NCI-H1417 treated with DMSO at 0.1 percent for 48 hours (cell line): ENCODE measurements at places on chromosomes 16 and 17.
A peak's percentile ranks its signal among the peaks of the same experiment; 100 is the strongest.

- DNase-seq = peak; percentile 4
Measured at GRCh38 chr16:74862743-74863244, 88.2 kb upstream of the FA2H start.

- DNase-seq = no peak
Measured at GRCh38 chr16:89476379-89476778, 14.0 kb downstream of the ANKRD11 start.

DNA sequence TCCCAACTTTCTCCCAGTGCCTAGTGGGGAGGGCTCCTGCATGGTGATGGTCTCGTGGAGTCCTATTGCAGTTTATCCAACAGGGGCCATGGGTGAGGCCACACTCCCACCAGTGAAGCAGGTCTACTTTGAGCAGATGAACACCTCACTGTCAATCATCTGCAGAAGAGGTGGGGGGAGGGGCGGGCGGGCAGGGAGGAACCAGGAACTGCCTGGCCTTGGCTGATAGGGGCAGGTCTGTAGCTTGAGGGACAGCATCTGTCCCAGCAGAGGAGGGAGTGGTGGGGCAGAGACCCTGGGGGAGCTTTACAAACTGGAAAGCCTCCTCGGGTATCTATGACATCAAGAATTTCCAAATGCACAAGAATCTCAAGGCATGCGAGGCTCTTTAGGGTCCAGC, 58.7 kb upstream of the ZNF423 start:
- no peak for DNase-seq

- no peak for DNase-seq
Measured at GRCh38 chr16:87833548-87833947, 35.8 kb downstream of the SLC7A5 start.

DNA sequence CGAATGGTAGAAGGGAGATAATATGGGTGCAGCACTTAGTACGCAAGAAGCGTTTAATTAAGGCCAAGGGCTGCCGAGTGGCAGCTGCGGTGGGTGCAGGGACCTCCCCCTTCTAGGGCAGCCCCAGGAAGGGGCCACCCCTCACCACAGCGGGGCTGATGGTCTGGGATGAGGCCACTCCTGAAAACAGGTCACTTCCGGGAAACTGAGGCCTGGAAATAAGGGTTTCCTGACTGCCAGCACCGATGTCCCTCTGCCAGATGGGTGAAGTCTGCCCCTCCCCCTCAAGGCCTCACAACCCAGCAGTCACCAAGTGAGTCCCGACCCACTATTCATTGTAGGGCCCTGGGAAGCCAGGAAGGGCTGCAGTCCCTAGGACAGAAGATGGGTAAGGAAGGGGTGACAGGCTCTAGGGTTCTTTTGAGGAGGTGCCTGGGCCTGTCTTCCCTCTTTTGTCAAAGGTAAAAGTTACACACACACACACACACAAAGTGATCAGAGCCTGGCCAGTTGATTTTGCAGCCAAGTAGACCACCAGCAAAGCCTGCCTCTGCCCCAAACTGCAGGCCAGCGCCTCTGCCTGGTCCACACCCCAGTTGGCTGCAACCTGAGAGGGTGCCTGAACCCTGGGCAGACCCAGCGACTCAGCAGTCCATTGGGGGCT, 12.5 kb downstream of the SREBF1 start:
- DNase-seq = no peak

- no peak for DNase-seq
Measured at GRCh38 chr17:28948873-28949184, 2.5 kb downstream of the PHF12 start.

DNA sequence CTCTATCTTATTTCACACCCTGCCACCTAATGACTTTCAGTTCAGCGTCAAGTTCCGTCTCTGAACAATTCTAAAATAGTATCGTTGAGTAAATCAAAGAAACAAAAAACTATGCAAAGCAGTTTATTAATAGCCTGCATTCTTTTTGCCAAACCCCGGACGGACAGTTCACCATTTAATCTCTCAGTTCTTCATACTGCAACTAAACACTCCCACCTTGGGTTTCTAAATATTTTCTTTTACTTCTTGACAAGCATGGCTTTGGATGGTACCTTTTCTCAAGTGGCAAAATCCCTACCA, 1.2 kb downstream of the MYH11 start:
- no peak for DNase-seq

DNA sequence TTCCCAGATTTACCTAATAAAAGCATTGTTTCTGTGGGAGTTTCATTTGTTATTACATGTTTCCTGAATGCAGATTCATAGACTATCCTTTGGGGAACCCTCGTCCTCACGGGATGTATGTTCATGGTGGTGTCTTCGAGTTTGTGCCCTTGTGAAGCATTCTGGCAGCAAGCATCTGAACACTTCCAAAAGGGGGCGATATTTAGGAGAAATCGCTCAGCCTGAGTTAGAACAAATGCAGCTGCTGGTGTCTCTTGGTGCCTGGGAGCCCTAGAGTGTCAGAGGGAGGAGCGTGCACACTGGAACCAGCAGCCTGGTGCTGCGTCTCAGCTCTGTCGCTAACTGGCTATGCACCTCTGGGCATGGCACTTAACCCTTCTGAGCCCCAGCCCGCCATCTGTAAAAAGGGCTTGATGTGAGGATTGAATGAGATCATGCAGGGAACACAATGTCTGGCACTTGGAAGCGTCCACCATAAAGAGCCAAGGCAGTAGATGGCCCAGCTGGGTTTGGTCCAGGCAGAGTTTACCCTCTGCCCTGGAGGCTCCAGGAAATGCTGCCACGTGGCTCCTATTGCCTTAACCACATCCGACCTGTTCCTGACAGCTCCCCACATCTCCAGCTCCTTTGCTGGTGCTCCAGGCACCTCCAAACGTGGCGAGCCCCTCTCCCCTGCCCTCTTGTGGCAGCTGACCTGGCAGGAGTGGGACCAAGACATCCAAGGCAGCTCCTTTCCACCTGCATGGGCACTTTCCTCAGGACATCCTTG, 25.0 kb upstream of the C16orf78 start:
- DNase-seq = no peak

DNA sequence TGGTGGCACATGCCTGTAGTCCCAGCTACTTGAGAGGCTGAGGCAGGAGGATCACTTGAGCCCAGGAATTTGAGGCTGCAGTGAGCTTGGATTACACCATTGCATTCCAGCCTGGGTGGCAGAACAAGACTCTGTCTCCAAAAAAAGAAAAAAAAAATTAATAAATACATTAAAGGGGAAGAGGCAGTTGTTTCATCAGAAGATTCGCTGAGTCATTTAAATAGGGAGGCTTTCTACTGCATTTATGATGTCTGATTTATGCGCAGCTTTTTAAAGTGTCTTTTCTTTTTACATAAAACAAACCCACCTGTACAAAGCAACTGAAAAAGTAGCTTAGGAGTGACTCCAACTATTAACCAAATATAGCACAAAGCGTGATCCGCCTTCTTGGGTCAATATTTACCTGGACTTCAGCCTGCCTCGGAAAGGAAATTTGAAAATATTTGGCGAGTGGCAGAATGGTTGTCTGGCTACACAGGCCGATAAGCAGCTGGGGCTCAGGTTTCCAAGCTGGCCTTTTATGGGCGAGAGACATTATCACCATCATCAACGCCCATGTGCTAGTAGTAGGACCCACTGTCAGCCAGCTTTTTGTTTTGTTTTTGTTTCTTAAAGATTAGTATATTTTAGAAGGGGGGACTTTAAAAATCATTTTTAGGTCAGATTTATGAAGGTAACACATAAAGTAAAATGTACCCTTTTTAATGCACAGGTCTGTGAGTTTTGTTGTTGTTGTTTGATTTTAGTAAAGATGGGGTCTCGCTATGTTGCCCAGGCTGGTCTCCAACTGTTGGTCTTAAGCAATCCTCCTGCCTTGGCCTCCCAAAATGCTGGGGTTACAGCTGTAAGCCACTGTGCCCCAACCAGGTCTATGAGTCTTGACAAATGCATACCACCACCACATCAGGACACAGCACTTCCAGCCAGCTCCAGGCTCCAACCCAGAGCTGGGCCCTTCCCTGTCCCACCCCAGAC, 42.5 kb upstream of the RASD1 start:
- DNase-seq = peak; percentile 82

DNA sequence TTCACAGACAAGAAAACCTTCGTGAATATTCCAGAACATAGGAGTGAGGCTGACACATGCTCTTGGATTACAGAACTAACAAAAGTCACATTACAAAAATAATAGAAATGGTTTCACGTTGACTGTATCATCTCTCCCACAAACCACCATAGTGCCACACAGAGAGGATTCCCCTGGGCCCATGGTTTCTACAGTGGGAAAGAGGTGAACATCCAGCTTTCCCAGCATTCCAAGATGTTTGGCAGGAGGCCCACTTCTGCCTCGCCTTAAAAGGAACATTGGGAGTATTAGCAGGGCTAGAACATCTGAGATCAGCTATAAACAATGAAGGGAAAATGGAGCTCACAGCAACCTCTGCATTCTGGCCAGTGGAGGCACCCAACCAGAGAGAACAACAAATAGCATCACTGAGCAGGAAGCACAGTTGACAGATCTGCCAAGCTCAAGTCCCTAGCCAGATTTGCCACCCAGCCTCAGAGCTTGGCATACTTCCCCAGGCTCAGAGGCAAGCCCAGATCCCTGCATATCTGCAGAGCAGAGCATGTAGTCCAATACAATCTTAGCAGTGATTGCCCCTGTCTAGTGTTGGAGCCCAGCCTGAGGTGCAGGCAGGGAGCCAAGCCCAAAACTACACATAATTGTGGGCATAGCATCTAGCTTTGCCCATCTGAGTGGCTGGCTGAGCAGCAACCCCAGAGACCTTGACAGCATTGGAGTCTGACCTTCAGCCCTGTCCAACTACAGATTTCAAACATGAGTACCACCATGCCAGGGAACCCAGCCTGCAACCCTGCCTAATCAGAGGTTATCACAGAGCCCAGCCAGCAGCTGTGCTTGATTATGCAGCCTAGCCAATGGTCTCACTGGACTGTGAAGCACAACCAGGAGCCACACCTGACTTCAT, 260.4 kb downstream of the CEP112 start:
- DNase-seq = no peak

DNA sequence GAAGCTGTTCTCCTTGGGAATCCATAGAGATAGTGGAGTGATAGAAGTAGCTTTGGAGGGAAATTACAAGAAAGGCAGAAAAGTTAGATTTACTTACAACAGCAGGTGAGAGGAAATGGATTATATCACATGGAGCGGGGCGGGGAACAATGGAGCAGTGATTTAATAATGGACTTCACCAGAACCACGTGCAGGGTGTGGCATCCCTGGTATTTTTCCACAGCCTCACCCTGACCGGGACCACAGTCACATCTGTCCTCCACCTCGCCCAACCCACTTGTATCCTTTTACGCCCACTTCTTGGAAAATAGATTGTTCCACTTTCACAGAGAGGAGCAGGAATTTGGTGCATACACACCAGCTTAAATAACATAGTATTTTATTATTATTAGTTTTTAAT, 15.9 kb upstream of the CYB5B start:
- no peak for DNase-seq

GRCh38 chr17:17150448-17150800, 55.7 kb downstream of the PLD6 start:
- DNase-seq = no peak

DNA sequence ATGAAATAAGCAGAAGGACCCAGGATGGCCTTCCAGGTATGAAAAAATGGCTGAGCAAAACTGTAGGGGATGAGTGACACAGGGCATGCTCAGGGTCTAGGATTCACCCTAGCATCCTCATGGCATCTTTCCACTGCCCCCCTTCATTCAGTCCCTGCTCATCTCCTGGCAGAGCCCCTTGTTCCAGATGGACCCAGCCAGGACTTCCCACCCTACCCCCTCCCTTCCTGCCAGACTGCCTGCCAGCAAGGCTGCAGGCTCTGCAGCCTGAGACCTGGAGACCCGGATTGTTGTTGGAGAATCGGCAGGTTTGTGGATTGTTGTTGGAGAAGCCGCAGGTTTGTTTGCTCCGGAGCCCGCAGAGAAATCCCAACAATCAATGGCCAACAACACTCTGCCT, 6.6 kb downstream of the SEZ6 start:
- no peak for DNase-seq

DNA sequence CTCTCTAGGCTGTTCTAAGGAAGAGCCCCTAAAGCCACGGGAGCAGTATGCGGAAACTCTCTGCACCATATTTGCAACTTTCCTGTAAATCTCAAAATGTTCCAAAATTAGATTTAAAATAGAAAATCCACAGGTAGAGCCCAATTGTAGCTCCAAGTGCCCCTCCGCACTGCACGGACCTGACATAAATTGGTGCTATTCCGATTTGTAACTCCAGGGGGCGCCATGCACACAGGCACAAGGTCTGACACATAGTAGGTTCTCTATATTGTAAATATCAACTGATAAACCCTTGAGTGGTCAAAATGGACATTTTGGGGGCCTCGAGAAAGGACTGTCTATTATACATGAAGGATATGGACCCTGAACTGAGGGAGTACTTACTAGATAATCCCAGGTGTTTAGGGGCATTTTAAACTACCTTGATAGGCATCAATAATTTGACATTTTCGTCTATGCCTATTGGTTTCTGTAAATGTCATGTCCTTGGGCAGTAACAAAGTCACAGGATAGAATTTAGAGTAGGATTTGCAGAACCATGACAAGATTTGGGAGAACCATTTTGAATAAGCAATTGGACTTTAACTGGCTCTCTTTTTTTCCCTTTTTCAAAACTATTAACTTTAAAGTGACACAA, 36.6 kb upstream of the TMEM132E start:
- no peak for DNase-seq

- DNase-seq = no peak
Measured at GRCh38 chr16:50814541-50814940, 72.7 kb downstream of the CYLD start.

GRCh38 chr17:35081638-35082037, 18.1 kb upstream of the RFFL start:
- no peak for DNase-seq

DNA sequence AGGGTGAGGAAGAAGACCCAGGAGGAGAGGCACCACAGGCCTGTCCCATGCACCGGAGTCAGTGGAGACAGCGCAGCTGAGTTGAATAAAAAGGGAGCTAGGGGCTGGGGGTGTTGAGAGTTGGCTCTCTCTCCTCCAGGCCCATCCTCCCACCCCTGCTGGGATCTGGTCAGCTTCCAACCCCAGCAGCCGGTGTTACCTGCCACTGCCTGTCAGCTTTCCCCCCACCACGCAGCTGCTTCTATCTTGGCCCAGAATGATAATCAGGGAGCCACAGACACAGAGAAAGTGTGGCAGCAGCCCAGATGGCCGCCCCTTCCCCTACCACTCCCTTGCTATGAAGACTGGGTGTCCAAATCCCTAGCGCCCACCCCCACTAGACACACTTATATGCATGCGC, 120.6 kb upstream of the RPL38 start:
- no peak for DNase-seq
